Adrenal gland (tissue), 19 donors: ENCODE measurements at places on chromosomes 16 and 17.
A peak's percentile ranks its signal among the peaks of the same experiment; 100 is the strongest.

- DNase-seq: no peak
Observed at GRCh38 chr17:62816282-62816839, 8.2 kb upstream of the MARCHF10 start.

- no peak for DNase-seq
Observed at GRCh38 chr17:68016838-68017237, 18.7 kb upstream of the KPNA2 start.

GRCh38 chr17:52143542-52143941 is 15.0 kb downstream of the CA10 start:
- no peak for DNase-seq

GRCh38 chr17:6755731-6756184 is at the start of gene XAF1:
XAF1 (plus strand) TSS chr17:6756046; CDS start chr17:6756079, 33 bp downstream.
- DNase-seq: peak; percentile 61
